COLO829 (cell line): ENCODE measurements at places on chromosomes 12 and 14.

GRCh38 chr14:58401587-58401986, 5.9 kb downstream of the TOMM20L start:
- DNase-seq, result no peak

DNA sequence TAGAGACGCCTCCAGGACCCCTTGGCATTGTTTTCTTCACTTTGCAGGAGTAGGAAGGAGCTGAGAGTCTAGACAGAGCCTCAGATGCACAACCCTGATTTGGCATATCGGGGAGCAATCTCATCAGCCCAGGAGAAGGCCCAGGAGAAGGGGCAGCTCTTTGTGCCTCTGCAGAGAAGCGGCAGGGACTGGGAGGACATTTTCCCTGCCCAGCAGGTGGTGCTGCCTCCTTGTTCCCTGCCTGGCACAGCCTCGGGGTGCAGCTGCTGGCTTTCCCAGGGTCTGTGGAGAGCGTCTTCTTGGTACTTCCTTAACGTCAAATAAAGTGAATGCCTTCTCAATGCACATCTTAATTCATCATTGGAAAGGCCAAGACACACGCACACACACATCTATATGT, 419.5 kb downstream of the TMEM121 start:
- no peak for DNase-seq

DNA sequence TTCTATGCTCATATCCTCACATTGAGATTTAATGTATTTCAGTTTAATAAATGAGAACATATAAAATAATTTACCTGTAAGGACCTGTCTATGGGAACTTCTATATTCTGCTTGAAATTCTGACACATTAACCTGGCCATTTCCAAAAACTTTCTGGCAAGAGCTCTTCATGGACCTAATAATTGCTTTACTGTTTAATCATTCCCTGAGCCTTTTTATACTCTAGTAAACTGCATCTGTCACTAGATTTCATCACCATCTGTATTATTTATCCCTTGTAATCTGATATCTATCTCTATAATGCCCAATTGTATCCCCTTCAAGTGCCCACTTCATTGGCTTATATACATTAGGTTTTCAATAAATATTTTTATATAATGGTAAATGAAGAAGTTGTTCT, 327.7 kb downstream of the RAD51B start:
- DNase-seq, result no peak

DNA sequence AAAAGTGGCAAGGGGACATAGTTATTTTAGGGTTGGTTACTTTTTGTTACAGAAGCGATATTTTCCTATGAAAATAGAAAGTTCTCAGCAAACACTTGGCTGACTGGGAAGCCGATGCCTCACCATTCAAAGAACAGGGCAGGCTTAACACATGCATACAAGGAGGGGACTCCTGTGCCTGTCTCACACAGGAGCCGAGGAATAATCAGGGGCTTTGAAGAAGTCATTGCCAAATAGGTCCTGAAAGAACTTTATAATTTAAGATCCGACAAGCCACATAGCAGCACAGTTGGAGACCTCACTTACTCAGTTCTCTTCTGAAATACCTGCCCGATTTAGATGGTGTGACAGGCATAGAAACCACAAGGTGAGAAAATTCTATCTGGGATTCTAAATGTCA, 389.8 kb downstream of the EMP1 start:
- no peak for DNase-seq

DNA sequence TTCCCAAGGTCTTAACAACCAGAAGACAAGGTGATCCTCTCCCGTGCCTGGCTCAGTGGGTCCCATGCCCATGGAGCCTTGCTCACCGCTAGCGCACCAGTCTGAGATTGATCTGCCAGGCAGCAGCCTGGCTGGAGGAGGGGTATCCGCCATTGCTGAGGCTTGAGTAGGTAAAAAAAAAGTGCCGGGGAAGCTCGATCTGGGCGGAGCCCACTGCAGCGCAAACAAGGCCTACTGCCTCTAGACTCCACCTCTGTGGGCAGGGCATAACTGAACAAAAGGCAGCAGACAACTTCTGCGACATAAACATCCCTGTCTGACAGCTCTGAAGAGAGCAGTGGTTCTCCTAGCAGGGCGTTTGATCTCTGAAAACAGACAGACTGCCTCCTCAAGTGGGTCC, 104.0 kb downstream of the C14orf39 start:
- DNase-seq, result no peak

- peak; percentile 85 for DNase-seq
These were observed 42.8 kb upstream of the RNASE3 start for GRCh38 chr14:20848316-20848954.

DNA sequence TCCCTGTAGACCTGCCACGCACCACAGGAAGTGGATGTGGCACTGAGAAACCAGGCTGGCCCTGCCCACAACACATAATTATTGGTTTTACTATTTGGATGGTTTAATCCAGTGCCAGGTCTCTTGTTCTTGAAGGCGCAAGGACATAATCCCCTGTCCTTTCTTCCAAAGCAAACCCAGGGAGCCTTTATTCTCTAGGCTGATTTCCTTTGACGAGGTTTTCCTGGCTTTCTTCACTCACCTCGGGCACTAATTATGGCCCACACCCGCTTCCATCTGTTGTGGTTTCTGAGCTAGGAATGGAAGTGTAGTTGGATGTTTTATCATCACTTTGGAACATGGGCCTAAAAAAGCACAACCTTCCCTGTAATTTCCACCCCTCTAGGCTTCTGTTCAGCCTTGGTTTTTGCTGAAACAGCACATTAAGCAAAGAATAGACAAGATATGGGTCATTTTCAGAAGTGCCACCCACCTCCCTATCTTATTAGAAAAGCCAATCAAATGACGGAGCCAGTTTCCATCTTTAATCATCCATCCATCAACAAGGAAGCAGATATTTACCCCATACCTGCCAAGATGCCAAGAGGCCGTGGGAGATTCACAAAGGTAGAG, 73.9 kb downstream of the PPP1R36 start:
- DNase-seq, result no peak

DNA sequence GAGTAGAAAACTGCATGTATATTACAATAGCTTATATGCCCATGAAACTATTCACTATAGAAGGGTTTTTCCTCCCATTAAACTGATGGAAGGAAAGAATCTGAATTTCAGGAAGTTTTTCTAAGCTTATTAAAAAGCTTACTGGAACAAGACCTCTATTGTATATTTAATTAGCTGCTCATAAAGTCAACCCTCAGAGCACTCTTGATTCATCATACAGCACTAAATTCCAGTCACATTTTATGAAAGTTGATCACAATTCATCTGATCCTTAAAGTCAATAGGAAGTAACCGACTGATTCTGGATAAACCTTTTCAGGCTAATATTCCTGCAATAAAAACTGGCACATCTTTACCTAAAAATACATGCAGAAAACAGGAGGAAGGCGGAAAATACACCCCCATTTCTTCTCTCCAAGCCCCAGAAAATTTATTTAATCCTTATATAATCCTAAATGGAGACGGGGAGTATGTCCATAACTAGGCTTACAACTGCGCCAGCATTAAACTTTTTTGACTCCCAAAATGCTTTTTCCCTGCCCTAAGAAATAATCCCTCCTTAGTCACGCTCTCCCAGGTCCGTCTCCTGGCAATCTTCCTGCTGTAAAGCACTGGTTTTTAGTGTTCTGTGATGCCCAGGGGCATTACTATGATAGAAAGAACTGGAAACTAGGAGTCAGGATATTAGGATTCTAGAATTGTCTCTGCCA, 35.3 kb downstream of the DICER1 start:
- DNase-seq, result peak; percentile 86

DNA sequence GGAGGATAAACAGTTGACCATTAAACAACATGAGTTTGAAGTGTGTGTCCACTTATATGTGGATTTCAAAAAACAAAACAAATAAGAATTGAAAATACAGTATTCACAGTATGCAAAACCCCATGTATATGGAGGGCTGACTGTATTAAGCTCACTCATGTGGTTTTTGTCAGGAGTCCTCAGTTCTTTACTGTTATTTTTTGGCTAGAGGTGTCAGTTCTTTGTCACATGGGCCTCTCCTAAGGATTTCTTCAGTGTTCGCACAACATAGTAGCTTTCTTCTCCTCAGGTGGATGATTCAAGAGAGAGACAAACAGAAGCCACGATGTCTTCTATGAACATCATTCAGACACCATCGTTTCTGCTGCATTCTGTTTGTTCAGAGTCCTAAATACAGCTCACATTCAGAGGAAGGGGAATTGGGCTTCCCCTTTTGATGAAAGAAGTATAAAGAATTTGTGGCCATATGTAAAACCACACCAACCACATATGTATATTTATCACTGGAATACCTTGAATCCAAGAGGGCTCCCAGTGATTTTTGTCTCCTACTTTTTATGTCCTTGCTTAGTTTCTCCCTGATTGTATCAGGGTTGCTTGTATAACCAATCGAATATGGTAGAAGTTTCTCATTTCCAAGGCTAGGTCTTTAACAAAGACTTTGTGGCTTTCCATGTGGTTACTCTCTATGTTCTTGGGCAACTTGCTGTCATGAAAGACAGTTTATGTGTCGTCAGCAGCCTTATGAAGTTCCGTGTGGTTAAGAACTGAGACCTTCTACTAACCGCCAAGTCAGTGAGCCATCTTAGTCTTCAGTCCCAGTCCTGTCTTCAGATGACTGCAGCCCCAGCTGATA, 18.9 kb downstream of the MNAT1 start:
- DNase-seq, result no peak

GRCh38 chr12:101713930-101714329, 16.5 kb downstream of the CHPT1 start:
- no peak for DNase-seq

- no peak for DNase-seq
These were observed 23.0 kb downstream of the OR10P1 start for GRCh38 chr12:55659486-55660385.

- DNase-seq, result no peak
These were observed 671 bp downstream of the ESYT1 start for GRCh38 chr12:56128670-56129205.

DNA sequence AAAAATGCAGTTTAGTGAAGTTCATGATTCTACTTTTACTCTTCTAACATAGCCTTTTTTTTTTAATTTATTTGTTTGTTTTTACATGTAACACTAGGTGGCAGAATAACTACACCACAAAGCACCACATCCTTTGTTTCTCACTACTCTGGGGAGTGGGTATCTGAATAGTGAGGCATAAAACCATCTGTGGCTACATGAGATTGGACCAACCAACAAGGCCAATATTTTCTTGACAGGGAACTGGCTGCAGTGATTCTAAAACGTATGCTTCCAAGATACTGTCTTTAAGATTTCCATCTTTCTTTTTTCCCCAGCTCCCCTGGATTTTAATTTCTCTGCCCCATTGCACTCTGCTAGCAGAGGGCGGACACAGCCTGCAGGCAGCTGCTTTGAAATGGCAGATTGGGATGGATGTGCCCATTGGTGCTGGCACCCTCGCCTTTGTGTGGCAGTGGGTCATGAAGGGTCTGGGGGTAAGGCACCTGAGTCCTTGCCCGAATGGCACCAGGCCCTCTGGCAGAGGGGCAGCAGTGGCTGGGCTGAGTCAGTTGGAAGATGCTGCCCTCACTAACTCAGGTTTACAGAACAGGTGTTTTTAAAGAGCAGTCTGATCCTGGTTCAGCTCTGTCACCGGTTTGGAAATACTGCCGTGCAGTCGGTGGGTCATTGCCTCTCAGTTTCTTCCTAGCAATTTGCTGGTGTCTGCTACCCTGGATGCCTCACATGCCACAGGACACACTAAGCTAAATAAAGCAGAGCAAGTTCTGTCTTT, 429.1 kb downstream of the RAD51B start:
- peak; percentile 61 for DNase-seq

- no peak for DNase-seq
These were observed 57.0 kb downstream of the NCOR2 start for GRCh38 chr12:124510301-124510970.

GRCh38 chr12:1797011-1797901, 23.1 kb upstream of the LRTM2 start:
- no peak for DNase-seq
